ENCODE measurements at places on chromosomes 1 and 21.

GRCh38 chr1:234273981-234274380, 99.3 kb upstream of the COA6 start:
- no peak for DNase-seq

GRCh38 chr1:155522069-155522468, 40.5 kb downstream of the ASH1L start:
- no peak for DNase-seq

GRCh38 chr1:3197781-3198316, 128.8 kb downstream of the PRDM16 start:
- DNase-seq, result no peak

- no peak for DNase-seq
Measured at GRCh38 chr1:43542527-43543458, 12.1 kb downstream of the PTPRF start.

GRCh38 chr1:217343907-217344306, 287.0 kb downstream of the GPATCH2 start:
- peak; percentile 27 for DNase-seq

DNA sequence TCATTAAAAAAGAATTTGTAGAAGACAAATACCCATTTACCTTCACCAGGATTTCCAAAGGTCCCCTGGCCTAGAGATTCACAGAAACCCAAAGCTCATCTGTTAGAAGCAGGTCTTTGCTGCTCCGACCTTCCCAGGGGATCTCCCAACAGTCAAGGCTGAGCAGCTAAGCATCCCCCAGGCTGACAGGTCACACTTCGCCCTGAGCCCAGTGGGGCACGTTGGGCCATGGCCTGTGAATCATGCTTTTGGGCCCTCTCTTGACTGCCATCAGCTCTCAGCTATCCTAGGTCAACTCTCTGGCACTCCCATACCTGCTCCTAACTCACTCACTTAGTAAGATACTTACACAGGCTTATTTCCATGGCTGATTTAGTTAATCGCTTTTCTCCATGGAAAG, 157.7 kb downstream of the DSCAM start:
- no peak for DNase-seq

DNA sequence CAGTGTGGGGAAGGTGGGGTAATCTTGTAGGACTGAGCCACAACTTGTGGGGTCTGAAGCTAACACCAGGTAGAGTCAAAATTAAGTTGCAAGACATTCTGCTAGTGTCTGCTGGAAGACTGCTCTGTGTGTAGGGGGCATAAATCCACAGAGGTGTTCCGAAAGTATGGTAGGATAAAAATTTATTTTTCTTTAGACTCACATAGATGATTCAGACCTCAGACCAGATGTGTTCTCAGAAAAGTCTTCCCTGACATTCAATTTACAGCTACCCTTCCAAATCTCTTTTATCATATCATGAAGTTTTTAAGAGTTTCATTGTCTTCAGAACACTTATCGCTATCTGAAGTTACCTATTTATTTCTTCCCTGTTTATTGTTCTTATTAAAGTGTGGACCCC, 21.3 kb downstream of the DUSP10 start:
- no peak for DNase-seq

- DNase-seq, result no peak
Measured at GRCh38 chr1:25544819-25545218, 1.4 kb downstream of the LDLRAP1 start.

DNA sequence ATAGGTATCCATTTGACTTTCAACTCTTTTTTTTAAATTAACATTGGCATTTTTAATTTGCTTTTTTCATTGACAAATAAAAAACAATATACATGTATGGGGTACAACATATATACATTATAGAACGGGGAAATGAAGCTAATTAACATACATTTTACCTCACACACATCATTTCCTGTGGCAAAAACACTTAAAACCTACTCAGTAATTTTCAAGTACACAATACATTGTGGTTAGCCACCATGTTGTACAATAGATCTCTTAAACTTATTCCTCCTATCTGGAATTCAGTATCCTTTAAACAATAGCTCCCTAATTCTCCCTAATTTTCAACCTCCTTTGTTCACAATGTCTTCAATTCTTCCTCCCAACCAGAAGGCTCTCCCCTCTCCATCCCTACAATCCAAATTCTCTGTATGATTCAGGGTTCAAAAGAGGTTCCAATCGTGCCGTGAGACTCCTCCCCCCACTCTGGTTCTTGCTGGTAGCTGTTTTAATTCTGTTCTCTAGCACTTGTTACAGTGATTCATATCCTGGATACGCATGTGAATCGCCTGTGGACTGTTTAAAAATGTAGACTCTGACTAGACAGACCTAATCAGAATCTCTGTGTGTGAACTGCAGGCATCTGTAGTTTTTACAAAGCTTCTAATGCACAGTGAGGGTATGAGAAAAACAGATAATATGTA, 87.6 kb upstream of the DUSP10 start:
- DNase-seq, result no peak
